ENCODE measurements at places on chromosomes 5 and 9.

DNA sequence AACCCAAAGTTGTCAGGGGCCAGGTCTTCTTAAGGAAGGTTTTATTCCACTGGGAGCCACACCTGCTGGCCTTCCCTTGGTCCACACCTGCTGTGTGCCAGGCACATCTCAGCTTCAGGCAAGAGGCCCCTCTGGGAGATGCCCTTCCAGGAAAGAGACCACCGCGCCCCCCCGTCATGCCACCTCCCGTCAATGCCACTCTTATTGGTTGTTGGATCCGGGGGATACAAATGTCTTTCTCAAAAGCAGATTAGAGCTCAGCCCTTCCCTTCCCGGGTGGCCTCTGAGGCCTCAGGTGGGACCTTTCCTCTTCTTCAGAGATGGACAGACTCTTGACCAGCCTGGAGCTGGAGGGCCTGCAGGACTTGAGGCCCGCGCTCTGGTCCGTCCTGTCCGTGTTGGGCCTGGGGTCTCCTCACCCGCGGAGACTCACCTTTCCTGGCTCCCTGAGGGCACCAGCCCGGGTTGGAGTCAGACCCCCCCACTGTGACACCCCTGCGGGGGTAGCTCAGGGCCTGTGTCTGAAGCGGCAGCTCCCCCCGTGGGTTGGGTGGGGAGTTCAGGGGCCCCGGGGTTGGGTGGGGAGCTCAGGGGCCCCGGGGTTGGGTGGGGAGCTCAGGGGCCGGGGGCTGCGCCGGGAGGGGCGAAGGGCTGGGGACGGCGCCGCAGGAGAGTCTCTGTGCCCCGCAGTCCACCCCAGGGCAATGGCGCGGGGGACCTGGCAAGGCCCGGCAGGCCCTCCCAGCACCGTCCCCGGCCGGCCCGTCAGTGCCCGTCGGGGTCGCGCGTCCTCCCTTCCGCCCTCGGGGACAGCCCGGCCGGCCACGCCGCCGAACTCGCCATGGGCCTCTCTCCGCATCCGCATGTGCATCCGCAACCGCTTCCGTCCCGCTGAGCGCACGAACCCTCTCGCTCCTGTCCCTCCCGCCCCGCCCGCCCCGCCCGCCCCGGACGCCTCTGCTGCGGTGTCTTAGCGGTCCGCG lies 3.7 kb upstream of the SLC9A3 start:
- no peak for DNase-seq

DNA sequence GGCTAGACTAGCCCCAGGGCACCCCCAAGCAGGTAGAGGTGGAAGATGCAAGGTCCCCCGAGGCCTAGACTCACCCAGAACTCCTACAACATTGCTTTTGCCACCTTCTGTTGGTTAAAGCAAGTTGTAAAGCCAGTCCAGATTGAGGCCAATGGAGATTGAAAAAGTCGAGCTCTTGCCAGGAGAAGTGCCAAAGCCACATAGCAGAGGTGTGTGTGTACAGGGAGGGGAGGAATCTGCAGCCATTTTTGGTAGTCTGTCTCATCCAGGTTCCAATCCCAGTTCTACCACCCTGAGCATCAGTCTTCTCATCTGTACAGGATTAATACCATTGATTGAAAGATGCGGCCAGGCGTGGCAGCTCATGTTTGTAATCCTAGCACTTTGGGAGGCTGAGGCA lies 12.3 kb upstream of the URM1 start:
- no peak for DNase-seq

DNA sequence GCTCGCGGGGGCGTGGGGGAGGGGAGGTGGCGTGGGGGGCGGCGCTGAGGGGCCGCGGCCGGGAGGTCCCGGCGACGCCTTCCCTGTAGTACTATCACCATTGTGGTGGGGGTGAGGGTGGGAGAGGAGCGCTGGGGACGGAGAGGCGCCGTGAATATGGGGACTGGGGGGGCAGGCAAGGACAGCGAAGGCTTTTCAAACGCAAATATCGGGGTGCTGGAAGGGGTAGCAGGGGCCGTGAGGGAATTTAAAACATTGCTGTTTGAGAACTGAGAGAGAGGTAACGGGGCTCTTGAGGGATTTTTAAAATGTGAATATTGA lies 427 bp downstream of the RBM27 start:
- DNase-seq, result no peak

GRCh38 chr9:805151-805550 lies 36.3 kb upstream of the DMRT1 start:
- DNase-seq, result no peak

DNA sequence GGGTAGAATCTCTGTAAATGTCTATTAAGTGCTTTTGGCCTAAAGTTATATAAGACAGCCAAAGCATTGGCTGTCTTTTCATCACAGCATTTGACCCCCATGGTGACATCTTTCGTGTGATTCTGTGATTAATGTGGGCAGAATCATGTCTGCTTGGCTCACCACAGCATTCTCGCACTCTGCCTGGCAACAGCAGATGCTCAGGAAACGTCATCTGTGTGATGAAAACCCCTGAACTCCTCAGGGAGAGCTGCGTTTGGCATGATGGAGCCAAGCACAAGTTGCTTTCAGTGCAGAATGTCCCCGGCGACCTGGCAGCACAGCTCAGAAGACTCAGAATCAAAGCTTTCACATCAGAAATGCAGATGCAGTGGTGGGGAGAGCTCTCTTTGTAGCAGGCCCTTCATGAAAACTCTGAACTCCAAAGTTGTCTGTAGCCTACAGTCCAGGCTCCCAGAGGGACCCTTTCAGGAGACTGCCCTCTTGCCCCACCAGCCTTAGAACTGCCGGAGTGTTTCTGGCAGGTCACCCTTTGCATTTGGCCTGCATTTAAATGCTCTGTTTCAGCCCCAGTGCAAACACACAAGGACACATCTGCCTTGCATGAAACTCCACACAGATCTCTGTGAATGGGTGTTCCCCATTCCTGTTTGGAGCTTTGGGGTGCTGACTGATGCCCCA lies 155.6 kb upstream of the PANK3 start:
- DNase-seq, result no peak

DNA sequence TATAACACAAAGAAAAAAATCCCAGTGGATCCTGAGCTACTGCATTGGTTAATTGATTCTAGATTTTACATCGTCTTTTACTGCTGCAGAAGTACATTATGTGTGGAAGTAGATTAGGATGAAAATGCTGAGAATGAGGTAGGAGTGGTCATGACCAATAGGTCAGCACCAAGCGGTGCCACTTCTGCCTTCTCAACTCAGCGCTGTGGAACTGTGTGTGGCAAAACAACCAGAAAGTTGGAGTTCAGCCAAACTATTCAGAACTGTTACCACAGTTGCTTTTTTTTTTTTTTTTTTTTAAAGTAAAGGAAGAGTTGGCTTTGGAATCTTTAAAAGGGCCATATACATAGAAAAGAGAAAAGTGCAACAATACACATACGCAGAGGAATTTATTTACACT lies 24.2 kb downstream of the POU5F2 start:
- DNase-seq, result no peak

DNA sequence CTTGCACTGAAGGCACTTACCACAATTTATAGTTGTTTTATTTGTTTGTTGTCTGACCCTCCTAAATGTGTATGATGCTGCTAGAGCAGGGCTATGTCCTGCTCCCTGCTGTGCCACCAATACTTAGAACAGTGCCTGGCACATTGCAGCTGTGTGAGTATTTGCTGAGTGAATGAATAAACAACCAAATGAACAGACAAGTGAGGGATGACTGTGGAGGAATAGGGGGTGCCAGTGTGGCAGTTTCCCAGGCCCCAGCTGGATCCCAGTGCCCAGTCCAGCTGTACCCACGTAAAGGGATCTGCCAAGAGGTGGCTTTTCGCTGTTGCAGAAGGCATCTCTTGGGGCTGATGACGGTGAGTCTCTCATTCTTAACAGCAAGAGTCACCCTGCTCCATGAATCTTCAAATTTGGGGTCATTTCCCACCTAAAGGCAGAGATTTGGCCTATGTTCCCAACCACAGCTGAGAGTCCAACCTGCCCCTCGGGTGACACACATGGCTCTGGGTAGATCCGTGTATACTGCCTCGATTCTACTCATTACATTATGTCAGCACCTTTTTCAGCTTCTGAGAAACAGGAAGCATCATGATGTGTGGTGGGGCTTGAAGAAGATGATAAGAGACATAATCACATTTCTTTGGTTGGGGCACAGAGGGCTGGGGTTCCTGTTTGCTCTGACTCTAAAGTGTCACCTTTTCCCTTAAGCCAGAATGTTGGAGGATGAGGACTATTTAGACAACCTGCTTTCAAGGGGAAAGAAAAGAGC lies 14.3 kb downstream of the IL5 start:
- no peak for DNase-seq

- no peak for DNase-seq
Observed at GRCh38 chr5:131488463-131488862, 146.6 kb downstream of the RAPGEF6 start.

- no peak for DNase-seq
Observed at GRCh38 chr5:101728933-101729332, 567.2 kb downstream of the SLCO4C1 start.

GRCh38 chr9:137828527-137829259 lies 48.9 kb upstream of the CACNA1B start:
- no peak for DNase-seq

GRCh38 chr9:90836411-90837080 lies 34.9 kb downstream of the SYK start:
- no peak for DNase-seq

- no peak for DNase-seq
Observed at GRCh38 chr5:34930870-34931269, 1.5 kb downstream of the DNAJC21 start.

- peak; percentile 77 for DNase-seq
Observed at GRCh38 chr9:127199001-127199791, 65.4 kb upstream of the GARNL3 start.

DNA sequence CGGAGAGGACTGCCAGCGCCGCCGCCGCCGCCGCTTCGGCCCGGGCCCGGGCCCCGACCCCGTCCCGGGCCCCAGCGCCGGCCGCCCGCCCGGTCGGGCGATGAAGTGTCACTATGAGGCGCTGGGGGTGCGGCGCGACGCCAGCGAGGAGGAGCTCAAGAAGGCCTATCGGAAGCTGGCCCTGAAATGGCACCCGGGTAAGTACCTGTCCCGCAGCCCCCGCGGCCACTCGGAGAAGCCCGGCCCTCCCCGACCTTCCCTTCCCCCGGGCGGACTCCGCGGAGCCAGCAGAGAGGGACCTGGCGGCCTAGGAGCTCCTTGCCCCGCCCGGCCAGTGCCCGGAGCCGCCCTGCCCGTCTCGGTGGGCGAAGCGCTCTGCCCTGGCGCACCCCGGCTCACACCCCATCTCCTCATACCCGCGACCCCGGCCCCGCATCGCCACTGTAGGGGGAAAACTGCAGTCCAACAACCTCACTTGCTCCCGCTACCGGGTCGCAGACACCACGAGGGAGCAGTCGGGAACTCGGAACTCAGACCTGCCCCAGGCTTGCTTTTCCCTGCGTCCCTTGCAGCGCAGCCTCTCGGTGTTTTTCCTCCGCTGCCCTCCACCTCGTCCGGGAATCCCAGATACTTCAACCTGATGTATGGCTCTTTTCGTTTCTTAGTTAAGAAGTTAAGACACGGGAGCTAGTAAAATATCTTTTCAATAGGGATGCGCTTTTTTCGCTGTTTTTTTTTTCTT lies 532 bp downstream of the DNAJC21 start:
- DNase-seq, result peak; percentile 64

DNA sequence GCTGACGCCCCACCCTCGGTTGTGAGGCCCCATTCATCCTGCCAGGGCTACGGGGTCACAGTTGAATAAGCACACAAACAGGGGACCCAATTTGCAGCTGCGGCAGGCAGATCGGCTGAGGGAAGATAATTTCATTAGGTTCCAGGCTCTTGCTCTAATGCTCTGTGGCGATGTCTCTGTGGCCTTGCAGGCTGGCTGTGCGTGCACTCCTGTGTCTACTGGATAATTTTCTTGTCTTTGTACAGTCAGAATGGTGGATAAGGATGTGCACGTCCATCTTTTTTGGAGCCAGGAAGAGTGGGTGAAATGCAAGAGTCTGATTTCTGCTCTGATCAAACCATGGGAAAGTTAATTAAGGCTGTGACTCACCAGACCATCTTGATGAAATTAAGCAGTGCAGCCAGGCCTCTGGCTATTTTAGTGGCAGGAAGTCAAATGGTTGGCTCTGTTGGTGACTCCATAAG lies 39.2 kb downstream of the NSG2 start:
- no peak for DNase-seq

DNA sequence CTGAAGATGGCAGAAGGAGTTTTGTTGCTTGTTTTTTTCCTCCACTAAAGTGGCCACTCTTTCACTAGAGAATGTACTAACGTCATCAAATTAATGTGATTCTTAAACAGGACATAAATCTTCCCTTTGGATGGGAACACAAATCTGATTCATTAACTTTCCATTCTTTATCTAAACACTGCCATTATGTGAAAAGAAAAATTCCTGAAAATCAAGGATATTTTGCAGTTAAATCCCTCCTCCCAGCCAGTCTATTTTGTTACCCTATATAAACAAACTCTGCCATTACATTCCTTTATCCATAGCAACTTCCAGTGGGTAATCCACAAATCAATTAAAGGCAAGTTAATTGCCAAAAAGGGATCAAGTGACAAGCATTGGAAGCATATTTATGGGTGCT lies 546.5 kb downstream of the PDE4D start:
- no peak for DNase-seq

DNA sequence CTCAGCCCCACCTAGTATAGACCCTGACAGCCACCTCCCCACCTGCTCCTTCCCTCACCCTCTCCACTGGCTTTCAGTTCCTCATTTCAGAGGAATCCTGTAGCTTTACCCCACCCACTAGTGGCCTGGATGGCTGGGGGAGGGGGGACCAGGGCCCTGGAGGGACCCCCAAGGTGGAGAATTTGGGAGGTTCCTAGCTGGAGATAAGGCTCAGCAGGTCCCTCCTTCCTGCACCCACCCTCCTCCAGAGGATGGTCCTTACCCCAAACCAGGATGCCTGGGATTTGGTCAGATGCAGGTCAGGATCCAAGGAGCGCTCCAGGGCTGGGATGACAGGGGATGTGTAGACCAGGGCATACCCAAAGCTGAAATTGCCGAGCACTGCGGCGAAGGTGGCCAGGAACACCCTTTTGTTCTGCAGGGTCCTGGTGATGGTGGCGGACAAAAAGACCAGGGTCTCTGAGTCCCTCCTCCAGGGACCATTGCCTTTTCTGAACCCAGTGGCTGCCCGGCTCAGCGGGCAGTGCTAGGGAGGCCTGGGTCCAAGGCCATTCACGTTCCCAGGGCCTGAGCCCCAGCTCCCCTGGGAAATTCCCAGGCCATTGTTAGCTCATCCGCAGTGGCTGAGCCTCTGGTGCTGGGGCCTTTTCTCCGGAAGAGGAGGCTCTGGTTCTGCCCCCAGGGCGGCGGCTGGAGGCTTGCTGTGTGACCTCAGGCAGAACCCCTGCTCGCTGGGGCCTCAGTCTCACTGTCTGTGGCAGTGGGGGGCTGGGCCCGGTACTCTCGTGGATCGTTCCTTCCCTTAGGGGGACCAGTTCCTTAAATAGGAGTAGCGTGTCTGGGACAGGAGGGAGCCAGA lies 678 bp downstream of the SLC2A6 start:
- DNase-seq, result no peak

All from stimulated activated CD4-positive, alpha-beta T cell treated with anti-CD3 and anti-CD28 coated beads, Interleukin-2, amount 100 ng/mL, for 48 hours (primary cell).